ENCODE measurements at places on chromosomes 2 and 18.

GRCh38 chr2:65436169-65436823, 3.9 kb upstream of the SPRED2 start:
- DNase-seq, result peak; percentile 95

DNA sequence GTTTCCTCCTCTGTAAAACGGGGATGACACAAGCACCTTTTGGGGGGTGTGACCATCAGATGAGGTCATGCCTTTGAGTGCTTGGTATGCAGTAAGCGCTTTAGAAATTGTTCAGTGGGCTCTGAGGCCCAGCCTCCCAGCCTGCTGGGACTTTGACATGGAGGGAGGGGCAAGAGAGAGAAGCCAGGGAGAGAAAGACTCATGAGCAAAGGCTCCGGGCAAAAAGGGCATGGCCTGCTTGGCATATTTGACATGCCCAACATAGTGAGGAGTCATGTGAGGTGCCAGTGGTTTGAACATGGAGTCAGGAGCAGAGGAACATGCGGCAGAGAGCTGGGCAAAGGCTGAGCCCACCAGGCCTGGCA, 14.0 kb downstream of the TNS1 start:
- no peak for DNase-seq

DNA sequence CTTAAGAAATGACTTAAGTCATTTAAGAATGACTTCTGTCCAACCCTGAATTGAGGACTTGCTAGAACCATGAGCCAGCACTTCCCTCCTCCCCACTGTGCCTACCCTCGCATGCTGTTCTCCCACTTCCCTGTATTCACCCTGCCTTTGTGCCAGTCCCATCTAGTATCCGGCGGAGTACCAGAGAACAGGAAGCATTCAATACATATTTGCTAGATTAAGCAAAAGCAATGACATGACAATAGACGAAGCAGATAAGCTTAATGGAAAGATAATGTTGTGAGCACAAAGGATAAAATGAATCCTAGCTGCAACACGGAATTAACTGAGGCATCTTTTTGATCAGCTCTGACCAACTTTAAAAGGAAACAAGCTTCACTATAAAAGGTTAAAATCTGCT, 328.5 kb downstream of the TDRD15 start:
- no peak for DNase-seq

DNA sequence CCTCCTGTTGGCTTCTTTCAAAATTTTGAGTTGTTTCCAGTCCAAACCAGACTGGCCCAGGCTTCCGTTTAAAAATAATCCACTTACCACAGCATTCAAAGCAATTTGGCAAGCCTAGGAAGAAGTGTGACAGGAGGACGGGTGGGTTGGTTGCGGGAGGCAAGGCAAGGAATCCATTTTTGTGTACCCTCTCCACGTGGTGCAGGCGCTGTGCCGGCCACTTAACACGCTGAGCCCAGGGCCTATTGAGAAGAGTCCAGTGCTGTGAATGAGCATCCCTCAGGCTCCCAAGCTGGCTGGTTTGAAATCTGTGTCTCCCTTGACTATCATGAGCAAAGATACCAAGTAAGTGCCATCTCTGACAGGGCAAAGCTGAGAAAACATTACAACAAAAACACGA, 160.9 kb downstream of the NCKAP5 start:
- no peak for DNase-seq

GRCh38 chr2:235719146-235719942, 225.5 kb downstream of the AGAP1 start:
- no peak for DNase-seq

- no peak for DNase-seq
These were observed 32.1 kb upstream of the MAPK4 start for GRCh38 chr18:50527636-50528307.

GRCh38 chr2:101496279-101496678, 21.4 kb upstream of the RFX8 start:
- DNase-seq, result no peak

DNA sequence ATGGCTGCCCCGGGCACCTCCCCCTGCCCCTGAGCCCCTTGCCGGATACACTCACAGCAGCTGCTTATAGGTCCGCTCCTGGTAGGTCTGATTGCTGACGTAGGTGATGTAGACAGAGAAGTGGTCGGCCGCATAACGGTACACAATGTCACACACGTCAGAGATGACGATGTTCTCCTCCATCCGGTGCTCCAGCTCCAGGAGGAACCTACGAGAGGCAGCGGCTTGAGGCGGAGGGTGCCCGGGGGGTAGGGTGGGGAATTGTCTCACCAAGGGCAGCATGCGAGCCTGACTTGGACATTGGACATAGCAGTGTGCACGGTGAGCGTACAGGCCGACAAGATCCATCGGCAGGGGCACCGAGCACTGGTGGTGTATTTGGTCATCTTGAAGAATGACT, 22.8 kb downstream of the SNORC start:
- DNase-seq, result no peak

DNA sequence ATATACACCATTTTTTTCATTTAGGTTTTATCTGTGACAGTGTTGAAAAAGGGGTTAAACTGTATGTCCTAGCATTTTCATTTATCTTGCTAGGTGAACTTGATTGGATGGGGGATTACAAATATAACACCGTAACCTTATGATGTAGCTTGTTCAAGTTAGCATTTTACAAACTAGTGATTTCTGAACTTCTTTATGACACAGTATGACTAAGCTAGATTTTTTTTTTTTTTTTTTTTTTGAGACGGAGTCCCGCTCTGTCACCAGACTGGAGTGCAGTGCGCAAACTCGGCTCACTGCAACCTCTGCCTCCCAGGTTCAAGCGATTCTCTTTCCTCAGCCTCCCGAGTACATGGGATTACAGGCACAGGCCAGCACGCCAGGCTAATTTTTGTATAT, 47.1 kb downstream of the KCMF1 start:
- DNase-seq, result no peak

GRCh38 chr18:43571078-43571689, 293.9 kb upstream of the SYT4 start:
- peak; percentile 14 for DNase-seq

DNA sequence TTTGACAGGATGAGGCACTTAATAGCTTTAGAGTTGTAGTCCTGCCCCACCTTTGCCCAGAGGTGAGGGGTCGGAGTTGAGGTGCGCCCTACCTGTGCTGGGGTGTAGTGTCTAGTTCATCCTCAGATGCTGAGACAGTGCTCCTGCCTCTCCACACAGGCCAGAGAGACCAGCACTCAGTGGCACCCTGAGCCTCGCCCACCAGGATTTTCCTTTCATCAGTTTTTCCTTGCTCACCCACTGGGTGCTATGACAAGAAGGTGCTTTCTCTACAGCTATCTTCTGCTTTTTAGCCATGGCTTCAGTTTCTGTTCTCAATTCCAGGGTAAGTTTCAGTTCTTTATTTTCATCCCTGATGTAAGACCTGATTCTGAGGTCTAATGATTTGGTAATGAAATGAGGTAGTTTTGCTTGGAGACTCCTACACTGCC, 16.8 kb upstream of the TMEM131 start:
- no peak for DNase-seq

DNA sequence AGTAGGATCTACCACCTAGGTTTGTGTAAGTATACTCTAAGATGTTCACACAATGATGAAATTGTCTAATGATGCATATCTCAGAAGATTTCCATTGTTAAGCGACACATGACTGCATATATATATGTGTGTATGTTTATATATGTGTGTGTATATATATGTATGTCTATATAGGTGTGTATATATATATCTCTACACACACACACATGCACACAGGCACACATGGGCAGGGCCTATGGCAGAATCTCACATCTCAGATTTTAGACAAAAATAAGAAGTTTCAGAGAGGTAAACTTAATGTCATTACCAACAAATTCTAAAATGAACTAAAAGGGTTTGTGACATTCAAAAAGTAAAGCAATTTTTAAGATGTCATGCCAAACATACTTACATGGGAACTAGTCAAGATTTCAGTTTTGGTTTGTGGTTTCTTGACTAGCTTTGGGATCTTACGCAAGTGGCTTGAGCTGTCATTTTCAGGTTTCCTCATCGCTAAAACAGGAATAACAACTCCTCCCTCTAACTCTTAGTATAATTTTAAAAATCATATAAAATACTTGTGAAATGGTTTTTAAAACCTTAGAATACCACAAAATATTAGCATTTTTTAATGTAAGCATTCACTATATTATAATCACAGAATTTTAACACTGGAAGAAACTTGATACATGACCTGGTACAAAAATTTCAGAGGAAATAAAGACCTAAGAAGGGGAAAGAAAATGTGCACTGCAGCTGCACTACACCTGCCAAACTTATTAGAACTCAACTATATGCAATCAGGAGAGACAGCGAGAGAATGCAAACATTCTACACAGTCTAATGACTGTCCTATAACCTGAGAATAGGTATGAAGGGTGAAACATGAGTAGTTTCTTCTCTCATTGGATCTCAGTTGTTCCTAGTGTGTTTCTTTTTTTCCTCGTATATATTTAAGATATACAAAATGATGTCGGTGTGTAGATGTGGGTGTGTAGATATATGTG, 75.7 kb downstream of the TTC21B start:
- peak; percentile 61 for DNase-seq

GRCh38 chr2:133521146-133521745, 47.0 kb downstream of the NCKAP5 start:
- DNase-seq, result no peak

DNA sequence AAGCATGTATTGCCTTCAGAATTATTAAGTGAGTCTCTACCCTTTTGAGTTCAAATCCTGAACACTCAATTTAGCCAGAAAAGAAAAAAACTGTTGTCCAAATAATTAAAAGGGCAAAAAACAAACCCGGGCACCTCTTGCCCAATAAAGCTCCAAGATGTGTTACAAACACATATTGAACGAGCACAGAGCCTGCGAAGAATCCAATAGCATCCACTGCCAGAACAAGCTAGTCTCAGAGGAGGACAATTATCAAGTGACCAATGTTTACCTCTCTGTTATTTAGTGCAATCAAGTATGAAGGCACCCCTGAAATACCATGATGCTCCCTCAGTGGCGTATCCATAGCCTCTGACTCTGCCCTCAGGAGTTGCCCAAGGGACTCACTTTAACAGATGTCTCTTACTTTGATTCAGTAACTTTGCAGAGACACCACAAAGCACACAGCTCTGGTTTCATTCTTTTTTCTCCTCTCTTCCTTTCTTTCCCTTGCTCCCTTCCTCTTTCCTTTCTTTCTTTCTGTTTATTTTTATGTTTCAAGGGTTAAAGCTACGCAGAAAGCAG, 93.5 kb upstream of the SPATS2L start:
- no peak for DNase-seq

DNA sequence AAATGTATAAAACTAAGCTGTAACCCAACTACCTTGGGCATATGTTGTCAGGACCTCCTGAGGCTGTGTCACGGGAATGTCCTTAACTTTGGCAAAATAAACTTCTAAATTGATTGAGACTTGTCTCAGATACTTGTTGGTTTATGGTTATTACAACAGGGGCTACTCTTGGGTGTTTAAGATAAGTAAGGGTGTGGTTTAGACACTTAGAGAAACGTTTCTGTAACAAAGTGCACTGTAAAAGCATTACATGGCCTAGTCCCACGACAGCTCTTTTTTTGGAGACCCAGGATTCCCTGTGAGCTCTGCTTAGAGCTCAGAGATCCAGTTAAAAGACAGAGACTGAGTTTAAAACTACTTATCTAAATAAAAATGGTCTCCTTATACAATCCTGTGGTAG, 32.3 kb upstream of the LIPG start:
- DNase-seq, result no peak

- DNase-seq, result no peak
These were observed 202.8 kb downstream of the DNER start for GRCh38 chr2:229511524-229511923.

- no peak for DNase-seq
These were observed 89.7 kb downstream of the TMEM247 start for GRCh38 chr2:46569061-46569560.

DNA sequence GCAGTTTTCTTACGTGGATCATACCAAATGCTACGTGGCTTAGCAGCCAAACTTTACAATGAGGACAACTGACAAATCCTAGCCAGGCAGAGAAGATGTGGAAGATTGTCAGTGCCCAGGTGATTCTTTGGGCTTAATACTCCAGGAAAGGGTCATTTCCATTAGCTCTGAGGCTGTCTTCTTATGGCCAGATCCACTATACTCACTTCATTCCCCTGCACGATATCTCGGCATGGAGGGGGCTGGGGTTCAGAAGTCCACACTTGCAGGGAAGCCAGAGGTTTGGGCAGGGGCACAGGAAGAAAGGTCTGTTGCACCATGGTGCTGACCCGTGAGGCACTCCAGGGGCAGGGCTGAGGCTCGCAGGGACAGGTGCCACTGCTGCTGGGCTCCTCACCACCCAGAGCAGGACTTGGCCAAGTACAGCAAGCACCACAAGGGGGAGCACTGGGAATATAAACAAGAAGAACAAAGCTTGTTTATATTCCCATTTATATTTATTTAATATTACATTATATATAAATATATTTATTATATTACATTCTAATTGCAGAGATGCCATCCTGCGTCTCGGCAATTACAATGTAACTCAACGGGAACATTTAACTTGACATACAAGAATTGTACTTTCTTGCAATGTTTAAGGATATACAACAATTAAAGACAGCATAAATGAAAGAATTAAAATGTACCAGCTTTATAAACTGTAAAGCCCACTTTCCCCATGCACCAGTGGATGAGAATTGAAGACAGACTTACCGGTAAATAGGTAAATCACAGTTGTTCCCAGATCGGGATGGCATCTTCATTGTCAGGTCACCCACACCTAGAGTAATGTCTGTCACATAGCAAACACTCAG, 27.2 kb downstream of the CLUL1 start:
- peak; percentile 40 for DNase-seq

DNA sequence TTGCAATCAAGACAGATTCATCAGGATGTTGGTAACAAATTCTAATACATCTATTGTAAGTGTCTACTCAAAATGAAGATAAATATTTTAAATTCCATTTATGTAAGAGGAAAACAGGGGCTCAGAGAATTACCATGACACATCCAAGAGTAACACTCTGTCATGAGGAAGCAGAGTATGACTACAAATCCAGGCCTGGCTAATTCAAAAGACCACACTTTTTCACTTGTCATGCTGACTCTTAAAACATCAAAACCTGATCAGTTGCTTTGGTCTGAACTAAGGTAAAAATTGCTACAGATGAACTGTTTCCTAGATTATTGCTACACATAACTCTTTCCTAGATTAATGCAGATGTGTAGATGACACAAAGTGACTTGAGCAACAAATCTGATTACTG, 880.6 kb downstream of the TSN start:
- DNase-seq, result no peak

GRCh38 chr2:12612671-12613070, 104.1 kb upstream of the TRIB2 start:
- DNase-seq, result no peak
